ENCODE measurements at places on chromosomes 12 and 14.

GRCh38 chr12:131808744-131809371 is 19.3 kb upstream of the MMP17 start:
- DNase-seq: no peak

DNA sequence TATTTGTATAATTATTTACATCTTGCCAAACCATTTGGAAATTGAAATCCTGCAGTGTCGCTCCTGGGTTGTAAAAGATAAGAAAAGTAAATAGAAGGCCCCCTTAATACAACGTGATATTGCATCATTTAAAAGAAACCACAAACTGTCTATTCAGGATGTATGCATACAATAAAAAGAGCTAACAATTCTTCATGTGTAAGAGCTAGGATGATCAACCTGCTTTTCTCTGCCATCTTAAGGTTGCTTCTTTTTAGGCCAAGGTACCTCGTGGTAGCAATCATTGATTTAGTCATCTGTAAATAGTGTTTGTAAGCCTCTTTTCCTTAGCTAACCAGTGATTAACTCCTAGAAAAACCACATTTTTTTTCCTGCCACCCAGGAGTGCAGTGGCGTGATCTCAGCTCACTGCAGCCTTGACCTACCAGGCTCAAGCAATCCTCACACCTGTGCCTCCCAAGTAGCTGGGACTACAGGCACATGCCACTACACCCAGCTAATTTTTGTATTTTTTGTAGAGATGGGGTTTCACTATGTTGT is 3.3 kb upstream of the USP44 start:
- DNase-seq: peak; percentile 83

DNA sequence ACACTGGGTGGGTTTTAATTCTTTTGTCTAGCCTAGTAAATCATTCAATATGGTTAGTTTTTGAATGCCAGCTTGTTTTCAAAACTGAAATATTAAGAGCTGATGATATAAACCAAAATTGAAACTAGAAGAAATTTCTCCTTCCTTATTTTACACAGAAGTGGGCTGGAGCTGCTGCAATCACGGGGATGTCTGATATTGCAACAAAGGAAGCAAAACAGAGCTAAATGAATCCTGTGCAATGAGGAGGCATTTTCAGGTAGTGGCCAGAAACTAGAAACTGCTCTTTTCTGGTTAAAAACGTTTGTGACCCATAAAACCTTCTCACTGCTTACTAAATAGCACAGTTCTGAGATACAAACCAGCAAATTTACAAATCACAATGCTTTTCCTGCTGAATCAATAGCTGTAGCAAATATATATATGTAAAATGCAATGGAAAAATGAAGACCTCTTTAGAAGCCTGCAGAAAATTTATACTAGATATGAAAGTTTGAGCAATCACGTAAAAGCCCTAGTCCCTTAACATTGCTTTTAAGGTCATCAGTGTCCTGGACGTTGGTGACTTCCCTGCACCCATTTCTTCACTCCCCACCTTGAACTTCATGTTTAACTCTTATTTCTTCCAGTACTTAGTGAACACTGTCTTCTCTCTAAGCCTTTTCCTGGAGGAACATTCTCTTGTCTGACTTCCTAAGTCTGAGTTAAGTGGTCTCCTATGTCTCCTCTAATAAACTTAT is 15.9 kb upstream of the LRRK2 start:
- peak; percentile 13 for DNase-seq

- DNase-seq: peak; percentile 53
Observed at GRCh38 chr14:54329082-54329695, 67.6 kb upstream of the CDKN3 start.

DNA sequence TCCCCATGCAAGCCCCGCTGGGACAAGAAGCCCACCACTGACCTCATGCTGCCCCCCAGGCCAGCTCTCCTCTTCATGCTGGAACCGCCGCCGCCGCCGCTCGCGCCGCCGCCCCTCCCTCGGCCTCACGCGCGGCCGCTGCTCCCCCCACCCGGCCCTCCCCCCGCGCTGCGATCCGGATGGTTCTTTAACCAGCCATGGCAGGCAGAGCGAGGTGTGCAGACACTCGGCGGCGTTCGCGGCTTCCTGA is at the start of gene DCAF5:
DCAF5 (minus strand) TSS at position 218 of the 250 bp plus-strand sequence; CDS start at position 77, 141 bp downstream.
- DNase-seq: no peak
